ENCODE measurements at places on chromosomes 6 and 20.

GRCh38 chr20:58498470-58499068, 16.6 kb downstream of the APCDD1L start:
- no peak for DNase-seq

- no peak for DNase-seq
Observed at GRCh38 chr6:47363736-47364135, 54.0 kb upstream of the TNFRSF21 start.

DNA sequence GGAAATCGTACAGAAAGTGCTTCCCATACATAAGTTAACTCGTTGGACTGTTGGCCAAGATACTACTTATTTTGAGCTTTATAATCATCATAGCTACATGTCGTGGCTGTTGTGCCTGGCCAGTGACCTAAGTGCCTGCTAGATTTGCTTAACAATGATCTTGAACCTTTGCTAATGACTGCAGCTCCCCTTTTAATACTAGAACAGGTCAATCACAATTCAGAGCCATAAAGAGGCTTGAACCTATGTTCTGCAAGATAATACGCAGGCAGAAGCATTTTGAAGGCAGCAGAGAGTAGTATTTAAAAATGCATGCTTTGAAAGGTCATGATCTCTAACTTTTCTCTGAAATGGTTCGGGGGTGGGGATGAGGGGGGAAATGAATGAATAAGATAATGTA, 2.5 kb downstream of the MRS2 start:
- DNase-seq, result no peak

GRCh38 chr6:875012-875411, 182.1 kb upstream of the EXOC2 start:
- no peak for DNase-seq

DNA sequence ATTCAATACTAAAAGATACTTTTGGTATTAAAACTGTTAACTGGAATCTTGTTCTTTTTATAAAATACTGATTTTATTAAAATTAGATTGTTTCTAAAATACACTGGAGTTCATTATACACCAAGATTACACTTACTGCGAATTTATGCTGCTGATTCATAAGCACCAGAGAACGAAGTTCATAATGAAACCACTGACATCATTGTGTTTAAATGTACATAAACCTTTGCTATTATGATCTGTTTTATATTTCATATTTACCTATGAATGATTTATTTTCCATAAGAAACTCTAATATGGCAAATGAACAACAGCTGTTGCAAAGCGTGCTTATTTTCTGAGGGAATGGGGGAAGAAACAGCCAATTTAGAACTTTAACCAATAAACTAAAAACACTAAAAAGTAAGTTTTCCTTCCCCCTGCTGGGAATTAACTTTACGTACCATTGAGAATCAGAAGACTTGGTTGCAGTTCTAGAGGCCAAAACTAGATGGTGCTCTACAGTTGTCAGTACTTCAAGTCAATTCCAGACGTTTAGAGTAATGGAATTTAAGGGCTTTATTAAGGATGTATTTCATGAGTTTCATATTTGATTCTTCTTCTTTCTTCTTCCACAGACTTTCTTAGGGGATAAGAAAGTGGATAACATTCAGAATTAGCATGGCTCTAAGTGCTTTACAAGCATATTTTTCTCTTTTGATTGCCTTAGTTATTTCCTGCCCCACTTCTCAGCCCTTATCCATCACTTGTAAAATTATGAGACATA, 30.8 kb upstream of the COL19A1 start:
- no peak for DNase-seq

- no peak for DNase-seq
Observed at GRCh38 chr6:12174878-12175277, 115.3 kb upstream of the EDN1 start.

- DNase-seq, result peak; percentile 58
Observed at GRCh38 chr6:31401403-31401802, 2.0 kb upstream of the MICA start.

- no peak for DNase-seq
Observed at GRCh38 chr6:151493161-151493803, 535 bp upstream of the CCDC170 start.

DNA sequence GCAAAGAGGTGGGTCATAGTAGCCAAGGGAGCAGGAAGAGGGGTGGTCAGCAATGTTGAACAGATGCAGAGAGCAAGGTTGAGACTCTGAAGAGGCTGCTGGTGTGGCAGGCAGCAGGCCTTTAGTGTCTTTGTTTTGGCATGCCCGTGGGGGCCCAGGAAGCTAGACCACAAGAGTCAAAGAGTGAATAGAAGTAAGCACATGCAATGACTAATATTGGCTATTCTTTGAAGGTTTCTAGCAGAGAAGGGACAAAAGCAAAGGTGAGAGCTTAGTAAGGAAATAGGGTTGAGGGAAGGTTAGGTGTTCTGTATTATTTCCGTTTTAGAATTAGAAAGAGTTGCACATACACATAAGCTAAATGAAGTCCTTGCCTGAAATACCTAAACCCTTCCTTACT, 18.8 kb downstream of the TDRD6 start:
- no peak for DNase-seq

Measured in ELF-1 (cell line).